Ascending aorta (tissue), 2 donors: ENCODE measurements at places on chromosomes 7 and 10. TPM values are rescaled to one million over a fixed set of nuclear protein-coding genes. Genes with fewer than 3 reads are reported as not detected.

Gene TMEM196
- not detected for total RNA-seq

DNA sequence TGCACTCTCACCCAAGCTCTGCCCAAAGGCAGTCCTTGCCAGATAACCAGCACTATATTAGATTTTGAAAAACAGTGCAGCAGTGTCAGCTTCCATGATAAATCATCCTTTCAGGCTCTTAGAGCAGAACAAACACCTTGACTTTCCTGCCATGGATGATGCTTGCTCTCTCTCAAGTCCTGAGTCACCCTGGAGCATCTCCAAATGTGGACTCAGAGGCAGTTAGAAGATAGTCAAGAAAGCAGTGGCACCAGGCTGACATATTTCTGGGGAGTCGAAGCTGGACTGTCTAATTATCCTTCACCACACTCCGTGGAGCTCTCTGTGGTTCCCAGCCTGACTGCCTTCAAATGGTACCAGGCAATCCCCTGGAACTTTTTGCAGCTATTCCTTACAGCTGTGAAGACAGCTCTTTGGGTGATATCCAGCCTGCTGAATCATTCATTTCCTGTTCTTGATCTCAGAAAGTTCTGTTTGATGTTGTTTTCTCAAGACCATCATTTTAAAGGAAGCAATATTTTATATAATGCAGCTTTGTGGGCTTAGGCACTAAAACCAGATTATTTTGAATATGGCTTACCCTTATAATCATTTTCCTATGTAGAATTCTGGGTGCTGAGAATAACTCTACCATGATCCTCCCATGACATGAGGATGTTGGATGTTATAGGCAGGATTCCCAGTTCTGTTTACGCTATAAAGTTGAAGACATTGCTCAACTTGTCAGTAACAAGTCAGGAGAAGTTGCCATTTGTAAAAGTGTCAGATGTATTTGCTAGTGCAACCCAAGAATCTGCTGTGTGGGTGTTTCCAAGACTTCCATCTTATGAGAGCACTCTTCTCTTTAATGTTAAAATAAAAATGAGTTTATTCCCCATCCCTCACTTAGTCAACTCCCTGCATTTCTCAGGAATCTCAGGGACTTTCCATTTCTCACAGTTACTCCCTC, 233.8 kb downstream of the C7orf25 start:
- peak overlapping the region; percentile 18 for H3K27ac ChIP-seq
- no peaks in the 10 kb centered on the region for H3K4me1 ChIP-seq
- H3K36me3 ChIP-seq = no peaks in the 10 kb centered on the region

Gene ADAM8
- 21.4 TPM for total RNA-seq

Gene ADAM12
- not detected for total RNA-seq

GRCh38 chr7:2610898-2611297, 20.9 kb upstream of the TTYH3 start:
- no peak for DNase-seq
- H3K4me1 ChIP-seq = peaks cover 13% of the 10 kb centered on the region
- no peaks in the 10 kb centered on the region for H3K36me3 ChIP-seq
- H3K27ac ChIP-seq = no peak overlapping the region
- no peaks in the 10 kb centered on the region for H3K27me3 ChIP-seq

DNA sequence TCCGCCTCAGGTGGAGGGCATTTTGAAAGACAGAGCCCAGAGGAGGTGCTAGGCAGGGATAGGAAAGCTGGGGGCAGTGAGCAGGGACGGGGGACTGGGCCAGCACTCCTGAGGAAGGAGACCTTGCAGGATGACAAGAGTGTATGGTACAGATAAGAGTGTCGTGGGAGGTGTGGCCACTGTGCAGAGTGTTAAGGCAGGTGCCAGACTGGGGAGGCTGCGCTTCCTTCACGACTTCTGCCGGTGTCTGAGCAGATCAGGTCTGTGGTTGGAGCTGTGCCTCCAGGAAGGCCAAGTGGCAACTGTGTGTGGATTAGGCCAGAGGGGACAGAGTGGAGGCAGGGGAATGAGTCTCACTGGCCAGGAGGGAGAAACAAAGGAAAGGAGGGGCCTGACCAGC, 161.7 kb downstream of the HIBADH start:
- DNase-seq = no peak
- H3K36me3 ChIP-seq = no peaks in the 10 kb centered on the region
- H3K27ac ChIP-seq = no peak overlapping the region
- no peaks in the 10 kb centered on the region for H3K27me3 ChIP-seq
- H3K4me1 ChIP-seq = no peaks in the 10 kb centered on the region

Gene GJD4
- total RNA-seq = not detected

DNA sequence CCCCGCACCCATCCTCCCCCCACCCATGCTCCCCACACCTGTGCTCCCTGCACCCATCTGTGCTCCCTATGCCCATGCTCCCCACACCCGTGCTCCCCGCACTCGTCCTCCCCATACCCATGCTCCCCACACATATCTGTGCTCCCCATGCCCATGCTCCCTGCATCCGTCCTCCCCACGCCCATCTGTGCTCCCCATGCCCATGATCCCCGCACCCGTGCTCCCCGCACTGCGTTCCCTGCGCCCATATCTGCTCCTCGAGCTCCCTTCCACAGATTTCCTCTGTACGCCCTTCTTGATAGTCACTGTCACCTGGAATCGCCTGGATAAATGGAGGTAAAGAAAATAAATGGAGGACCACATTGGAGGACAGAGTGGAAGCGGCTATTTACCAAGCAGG, 9.9 kb downstream of the DIP2C start:
- H3K27ac ChIP-seq = no peak overlapping the region
- no peaks in the 10 kb centered on the region for H3K4me1 ChIP-seq
- H3K36me3 ChIP-seq = no peaks in the 10 kb centered on the region
- no peak overlapping the region for H3K4me3 ChIP-seq
- no peak for DNase-seq

GRCh38 chr10:2844925-2845324, 222.4 kb upstream of the PFKP start:
- H3K36me3 ChIP-seq = no peaks in the 10 kb centered on the region
- DNase-seq = no peak
- H3K27ac ChIP-seq = no peak overlapping the region
- no peak overlapping the region for H3K4me3 ChIP-seq
- no peaks in the 10 kb centered on the region for H3K27me3 ChIP-seq

DNA sequence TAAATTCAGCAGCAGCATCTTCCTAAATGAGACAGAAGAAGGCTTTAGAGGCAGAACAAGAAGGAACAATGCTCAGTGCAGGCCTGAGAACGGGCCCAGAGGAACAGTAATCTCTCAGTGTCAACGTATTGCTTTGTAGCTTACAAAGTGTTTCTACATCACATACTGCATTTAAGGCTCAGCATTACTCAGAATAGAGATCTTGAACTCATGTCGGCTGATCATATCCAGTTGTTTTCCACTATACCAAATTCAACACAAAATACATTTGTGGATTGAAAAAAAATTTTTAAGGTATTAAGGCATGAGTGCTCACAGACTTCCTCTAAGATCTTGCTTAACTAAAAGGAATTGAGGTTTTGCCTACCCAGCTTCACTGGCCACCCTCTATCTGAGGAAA, 325.1 kb downstream of the HPSE2 start:
- H3K27ac ChIP-seq = no peak overlapping the region
- DNase-seq = no peak
- no peaks in the 10 kb centered on the region for H3K27me3 ChIP-seq

Gene GRID2IP
- total RNA-seq = not detected

- no peak overlapping the region for H3K27ac ChIP-seq
- no peak for DNase-seq
- H3K4me1 ChIP-seq = no peaks in the 10 kb centered on the region
- H3K27me3 ChIP-seq = no peaks in the 10 kb centered on the region
- H3K36me3 ChIP-seq = no peaks in the 10 kb centered on the region
These were observed 14.8 kb downstream of the BBS9 start for GRCh38 chr7:33143996-33144718.

DNA sequence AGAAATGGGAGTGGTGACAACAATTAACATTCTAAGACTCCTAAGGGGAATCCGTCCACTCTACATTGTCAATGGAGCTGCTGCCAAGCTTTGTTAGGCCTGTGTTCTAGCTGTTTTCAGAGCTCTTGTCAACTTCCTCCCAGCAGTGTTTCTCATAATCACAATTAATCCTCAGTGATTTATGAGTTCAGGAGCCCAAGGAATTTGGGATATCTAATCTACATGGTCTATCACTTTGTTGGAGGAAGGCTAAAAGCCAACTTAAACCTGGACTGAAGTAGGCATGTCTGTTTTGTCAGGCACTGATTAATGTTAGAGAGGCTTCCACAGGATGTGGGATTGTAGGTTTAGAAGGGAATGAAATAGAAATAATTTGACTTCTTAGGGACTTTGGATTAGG, 10.2 kb upstream of the OR2F2 start:
- no peaks in the 10 kb centered on the region for H3K27me3 ChIP-seq
- H3K27ac ChIP-seq = no peak overlapping the region
- no peak overlapping the region for H3K4me3 ChIP-seq
- H3K4me1 ChIP-seq = no peaks in the 10 kb centered on the region

GRCh38 chr7:91434836-91435235, 170.6 kb downstream of the FZD1 start:
- no peaks in the 10 kb centered on the region for H3K27me3 ChIP-seq
- no peak for DNase-seq
- H3K36me3 ChIP-seq = no peaks in the 10 kb centered on the region
- H3K4me1 ChIP-seq = no peaks in the 10 kb centered on the region

DNA sequence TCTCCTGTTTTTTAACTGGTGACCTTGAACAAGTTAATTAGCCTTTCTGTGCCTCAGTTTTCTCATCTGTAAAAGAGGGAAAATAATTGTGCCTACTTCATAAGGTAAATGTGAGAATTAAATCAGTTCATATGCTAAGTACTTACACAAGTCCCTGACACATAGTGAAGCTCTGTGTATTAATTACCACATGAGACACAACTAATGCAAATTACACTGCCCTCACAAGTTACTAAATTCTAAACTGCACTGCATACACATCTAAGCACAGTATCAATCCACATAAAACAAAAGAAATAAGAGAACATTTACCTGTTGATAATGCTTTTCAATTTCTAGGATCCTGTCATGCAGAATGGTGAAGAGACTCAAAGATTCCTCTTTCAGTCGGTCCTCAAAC, 22.5 kb downstream of the C10orf67 start:
- no peaks in the 10 kb centered on the region for H3K36me3 ChIP-seq
- no peak overlapping the region for H3K4me3 ChIP-seq

GRCh38 chr7:75619636-75620035, 119.1 kb downstream of the HIP1 start:
- H3K4me1 ChIP-seq = peaks cover 8% of the 10 kb centered on the region
- DNase-seq = no peak
- H3K36me3 ChIP-seq = no peaks in the 10 kb centered on the region

DNA sequence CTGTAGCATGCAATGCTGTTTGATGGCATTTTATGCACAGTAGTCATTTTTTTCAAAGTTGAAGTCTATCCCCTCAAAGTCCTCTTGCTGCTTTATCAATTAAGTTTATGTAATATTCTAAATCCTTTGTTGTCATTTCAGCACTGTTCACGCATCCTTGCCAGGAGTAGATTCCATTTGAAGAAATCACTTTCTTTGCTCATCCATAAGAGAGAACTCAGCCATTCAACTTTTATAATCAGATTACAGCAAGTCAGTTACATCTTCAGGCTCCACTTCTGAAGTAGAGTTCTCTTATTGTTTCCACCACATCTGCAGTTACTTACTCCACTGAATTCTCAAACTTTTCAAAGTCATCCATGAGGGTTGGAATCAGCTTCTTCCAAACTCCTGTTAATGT, 32.3 kb downstream of the SDHAF3 start:
- no peaks in the 10 kb centered on the region for H3K27me3 ChIP-seq
- no peak overlapping the region for H3K27ac ChIP-seq
- no peaks in the 10 kb centered on the region for H3K36me3 ChIP-seq
- no peak for DNase-seq
- no peak overlapping the region for H3K4me3 ChIP-seq
- H3K4me1 ChIP-seq = no peaks in the 10 kb centered on the region
